ENCODE measurements at places on chromosomes 1 and 21.

DNA sequence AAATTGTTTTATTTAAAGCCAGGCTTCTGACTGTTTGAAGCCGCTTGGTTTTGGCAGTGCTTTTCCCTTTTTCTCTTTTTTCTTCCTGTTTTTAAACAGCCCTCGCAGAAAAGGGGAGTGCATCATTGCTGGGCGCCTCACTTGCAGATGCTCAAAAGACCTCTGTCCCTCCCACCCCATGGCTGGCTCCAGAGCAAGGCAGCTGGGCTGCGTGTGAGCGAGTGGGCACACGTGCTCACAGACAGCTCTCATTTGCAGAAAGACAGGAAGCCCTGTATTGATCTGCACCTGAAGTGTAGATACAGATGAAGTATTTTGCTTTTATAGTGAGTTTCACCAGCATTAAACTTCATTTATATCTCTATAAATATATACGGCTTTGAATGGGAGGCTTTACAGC, 8.8 kb downstream of the TNR start:
- DNase-seq = no peak

- DNase-seq = no peak
These were observed 18.6 kb downstream of the PDE9A start for GRCh38 chr21:42671778-42672593.

DNA sequence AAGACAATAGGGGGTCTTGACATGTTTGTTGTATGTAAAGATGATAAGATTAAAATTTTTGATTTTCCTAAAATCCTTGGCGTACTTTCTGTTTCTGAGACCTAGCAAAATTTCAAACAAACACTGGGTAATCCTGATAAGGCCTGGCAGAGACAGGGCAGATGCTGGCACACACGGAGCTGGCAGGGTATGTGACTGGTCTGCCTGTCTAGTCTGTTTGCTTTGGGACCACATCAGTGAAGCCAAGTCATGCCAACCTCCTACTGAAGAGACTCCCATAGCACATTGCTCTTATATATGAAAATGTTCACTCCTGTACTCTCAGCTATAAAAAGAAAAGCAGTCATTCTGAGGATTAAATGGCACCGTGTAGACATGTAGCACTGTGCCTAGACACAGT, 14.1 kb downstream of the TOR3A start:
- DNase-seq = no peak

GRCh38 chr1:56472860-56473259, 106.5 kb downstream of the PLPP3 start:
- DNase-seq = no peak

- DNase-seq = no peak
These were observed 74.3 kb downstream of the RPS6KA1 start for GRCh38 chr1:26603856-26604255.

DNA sequence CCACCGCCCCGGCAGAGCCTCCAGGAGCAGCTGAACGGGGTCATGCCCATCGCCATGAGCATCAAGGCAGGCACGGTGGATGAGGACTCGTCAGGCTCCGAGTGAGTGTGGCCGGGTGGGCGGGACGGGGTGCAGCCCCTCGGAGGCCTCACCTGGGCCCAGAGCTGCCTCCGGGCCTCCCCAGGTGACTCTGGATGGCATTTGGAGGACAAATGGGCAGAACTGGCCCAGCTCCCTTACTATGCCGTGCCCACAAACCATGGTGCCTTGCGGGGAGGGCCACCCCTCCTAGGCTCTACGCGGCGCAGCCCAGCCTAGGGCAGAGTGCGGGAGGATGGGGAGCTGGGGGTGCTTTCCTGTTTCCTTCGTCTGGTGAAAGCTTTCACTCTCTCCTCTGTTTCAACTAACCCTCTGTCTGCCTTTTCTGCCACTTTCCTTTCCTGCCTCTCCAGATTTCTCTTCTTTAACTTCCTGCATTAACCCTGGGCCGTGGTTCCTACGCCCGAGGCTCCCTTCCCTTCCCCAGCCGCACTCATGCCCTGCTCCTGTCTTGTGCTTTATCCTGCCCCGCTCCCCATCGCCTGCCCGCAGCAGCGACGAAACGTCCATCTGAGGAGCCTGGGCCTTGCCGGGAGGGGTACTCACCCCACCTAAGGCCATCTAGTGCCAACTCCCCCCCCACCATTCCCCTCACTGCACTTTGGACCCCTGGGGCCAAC, 9.2 kb downstream of the PSRC1 start:
- no peak for DNase-seq

All from stimulated activated CD4-positive, alpha-beta T cell treated with anti-CD3 and anti-CD28 coated beads, Interleukin-12 subunit alpha, Interleukin-12 subunit beta, amount 100 ng/mL, for 4 hours (primary cell).